ENCODE measurements at places on chromosomes 11 and 22. TPM values are rescaled to one million over a fixed set of nuclear protein-coding genes. Genes with fewer than 3 reads are reported as not detected.

PVALB gene
- not detected for total RNA-seq

DNA sequence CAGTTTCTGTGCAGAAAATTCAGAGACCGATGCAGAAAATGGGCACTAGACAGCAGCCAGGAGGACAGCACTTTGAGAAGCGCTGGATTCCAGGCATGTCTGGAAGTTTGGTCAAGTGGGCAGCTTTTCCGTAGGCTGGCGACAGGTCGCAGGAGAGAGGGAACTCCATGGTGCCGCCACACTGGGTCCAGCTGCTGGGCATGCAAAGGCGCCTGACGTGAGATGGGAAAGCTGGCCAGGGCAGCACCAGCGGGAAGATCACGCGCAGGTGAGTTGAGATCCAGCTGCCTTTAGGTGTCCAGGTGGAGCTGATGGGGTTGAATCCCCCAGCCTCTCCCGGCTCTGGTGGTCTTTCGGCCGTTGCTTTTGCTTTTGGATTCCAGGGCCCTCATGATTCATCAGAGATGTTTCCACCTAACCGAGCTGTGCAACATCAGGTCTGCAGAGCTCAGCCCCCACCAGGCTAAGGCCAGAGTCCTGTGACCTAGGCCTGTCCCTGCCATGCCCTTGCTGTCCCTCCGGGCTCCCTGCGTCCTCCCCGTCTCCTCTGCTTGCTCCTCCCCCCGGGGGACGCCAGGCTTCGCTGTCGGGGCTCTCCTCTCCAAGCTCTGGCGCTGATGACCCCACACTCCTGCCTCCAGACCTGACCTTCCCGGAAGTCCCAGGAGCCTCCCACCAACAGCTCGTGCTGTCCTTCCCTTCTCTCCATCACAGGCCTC, 1001.7 kb downstream of the BRD1 start:
- DNase-seq: no peak

GRCh38 chr22:29149841-29150555, 55.7 kb upstream of the EMID1 start:
- no peak for DNase-seq

RAB36 gene
- total RNA-seq: 4.9 TPM

F2 gene
- not detected for total RNA-seq

GAB4 gene
- total RNA-seq: not detected

GRCh38 chr11:40306938-40307548, 1152.4 kb downstream of the LRRC4C start:
- DNase-seq: peak; percentile 87

LMNTD2 gene
- 1.7 TPM for total RNA-seq

DNA sequence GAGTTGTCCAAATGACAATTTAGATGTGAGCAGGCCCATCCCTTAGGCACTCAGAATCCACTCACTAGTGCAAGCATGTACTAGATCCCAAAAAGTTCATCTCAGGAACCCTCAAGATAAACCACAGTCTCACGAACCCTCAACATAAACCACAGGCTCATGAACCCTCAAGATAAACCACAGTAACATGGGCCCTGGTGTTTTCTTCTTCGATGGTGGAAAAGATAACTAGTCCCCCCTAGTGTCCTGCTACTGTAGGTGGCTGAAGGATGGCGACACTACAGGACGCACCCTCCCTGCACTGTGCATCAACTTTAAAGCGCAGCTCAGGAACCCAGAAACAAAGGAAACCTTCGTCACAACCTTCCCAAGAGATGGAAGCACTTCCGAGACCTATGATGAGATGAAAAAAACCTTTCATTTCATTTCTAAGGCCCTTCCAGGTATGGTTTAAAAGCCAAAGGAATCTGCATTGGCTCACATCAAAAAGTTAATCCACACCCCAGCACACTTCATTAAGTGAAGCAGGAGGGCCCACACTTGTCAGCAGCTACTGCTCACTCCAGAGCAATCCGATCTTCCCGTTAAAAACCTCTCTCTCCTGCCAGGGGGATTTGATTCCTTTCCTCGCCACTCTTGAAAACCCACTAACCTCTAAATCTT, 2.4 kb downstream of the LARGE1 start:
- DNase-seq: no peak

GRCh38 chr11:72673943-72674828, at the start of gene PDE2A:
Gene PDE2A (minus strand): TSS chr11:72674422. CDS start chr11:72674207, 215 bp downstream.
- DNase-seq: no peak

DNA sequence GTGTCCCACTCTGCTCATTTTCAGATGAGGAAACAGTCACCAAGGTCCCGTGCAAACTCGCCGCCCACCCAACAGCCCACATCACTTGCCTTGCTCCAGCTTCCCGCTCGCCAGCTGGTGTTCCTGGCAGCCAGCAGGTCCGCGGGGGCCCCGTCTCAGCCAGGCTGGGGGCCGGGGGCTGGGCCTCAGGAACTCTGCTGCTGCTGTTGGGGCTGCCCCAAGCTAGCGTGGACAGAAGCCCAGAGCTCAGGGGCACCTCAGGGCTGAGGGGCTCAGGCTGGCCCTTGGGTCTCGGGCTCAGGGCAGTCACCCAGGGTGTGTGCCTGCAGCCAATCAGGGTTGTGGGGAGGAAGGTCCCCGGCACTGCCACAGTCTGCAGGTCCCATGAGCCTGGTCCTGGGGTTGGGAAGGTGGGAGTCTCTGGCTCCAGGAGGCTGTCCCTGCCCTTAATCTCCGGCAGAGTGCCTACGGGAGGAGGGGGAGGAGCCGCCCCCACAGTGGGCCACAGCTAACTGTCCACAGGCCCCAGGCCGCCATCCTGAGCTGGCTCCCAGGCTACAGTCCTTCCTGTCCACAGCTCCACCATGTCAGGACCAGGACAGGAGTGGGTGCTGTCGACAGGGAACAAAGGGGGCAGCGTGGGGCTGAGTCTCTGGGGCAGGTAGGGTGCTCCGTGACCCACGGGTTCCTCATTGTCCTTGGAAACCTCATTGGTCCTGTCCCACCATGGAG, 65.2 kb downstream of the ARFGAP3 start:
- no peak for DNase-seq

DNA sequence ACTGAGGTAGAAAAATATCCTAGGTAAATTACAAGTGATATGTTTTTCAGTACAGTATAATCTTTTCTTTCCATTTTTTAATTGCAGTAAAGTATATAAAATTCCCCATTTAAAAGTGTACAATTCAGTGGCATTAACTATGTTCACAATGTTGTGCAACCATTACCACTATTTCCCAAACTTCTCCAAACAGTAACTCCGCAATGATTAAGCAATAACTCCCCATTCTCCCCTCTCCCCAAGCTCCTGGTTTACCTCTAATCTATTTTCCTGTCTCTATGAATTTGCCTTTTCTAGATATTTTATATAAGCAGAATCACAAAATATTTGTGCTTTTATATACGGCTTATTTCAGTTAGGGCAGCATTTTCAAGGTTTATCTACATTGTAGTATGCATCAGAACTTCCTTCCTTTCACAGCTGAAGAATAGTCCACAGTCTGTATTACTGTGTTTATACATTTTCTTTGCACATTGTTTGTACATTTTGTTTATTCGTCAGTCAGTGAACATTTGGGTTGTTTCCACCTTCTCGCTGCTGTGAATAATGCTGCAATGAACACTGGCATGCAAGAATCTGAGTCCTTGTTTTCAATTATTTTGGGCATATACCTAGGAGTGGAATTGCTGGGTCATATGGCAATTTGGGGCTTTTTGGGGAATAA, 110.7 kb downstream of the RPL27A start:
- DNase-seq: no peak

CSRP3 gene
- not detected for total RNA-seq

KLHDC7B gene
- 1.4 TPM for total RNA-seq

CFAP300 gene
- 11.3 TPM for total RNA-seq

- peak; percentile 26 for DNase-seq
Measured at GRCh38 chr11:86251345-86251744, 6.8 kb downstream of the EED start.

RASD2 gene
- total RNA-seq: 3.1 TPM

DNA sequence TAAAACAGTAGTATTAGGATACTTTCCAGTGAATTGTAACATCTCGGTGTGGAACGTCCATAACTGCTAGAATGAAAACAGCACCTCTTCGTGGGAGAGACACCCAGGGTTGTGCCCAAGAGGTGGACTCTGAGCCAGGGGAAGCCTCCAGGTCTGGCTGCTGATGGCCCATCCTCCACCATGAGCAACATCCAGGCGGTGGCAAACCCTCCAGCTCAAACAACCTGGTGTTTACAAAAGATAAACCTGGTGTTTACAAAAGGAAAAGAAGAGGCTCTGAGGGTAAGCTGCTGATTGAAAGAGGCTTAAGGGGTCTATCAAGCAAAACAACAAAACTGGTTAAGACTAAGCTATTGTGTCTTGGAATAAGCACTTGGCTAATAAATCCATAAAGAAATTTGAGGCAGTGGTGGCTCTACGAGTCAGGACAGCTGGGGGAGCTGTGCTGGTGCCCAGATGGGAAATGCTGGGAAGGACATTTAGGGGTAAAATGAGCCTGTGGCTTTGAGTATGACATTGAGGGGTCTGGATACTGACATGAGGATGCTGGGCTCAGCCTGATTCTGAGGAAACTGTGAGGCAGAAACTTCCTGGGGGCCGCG, 909.0 kb downstream of the BRD1 start:
- no peak for DNase-seq

GRCh38 chr11:33040862-33041453, 1.6 kb downstream of the TCP11L1 start:
- DNase-seq: peak; percentile 99

- no peak for DNase-seq
Measured at GRCh38 chr22:23248583-23248982, 68.3 kb downstream of the BCR start.

- DNase-seq: peak; percentile 48
Measured at GRCh38 chr22:24289114-24289513, 18.5 kb downstream of the SPECC1L start.

OR8A1 gene
- not detected for total RNA-seq

GRCh38 chr11:58626934-58627483, 4.5 kb downstream of the CNTF start:
- DNase-seq: peak; percentile 13

- DNase-seq: no peak
Measured at GRCh38 chr22:26610996-26611395, 6.8 kb downstream of the CRYBB1 start.

DNA sequence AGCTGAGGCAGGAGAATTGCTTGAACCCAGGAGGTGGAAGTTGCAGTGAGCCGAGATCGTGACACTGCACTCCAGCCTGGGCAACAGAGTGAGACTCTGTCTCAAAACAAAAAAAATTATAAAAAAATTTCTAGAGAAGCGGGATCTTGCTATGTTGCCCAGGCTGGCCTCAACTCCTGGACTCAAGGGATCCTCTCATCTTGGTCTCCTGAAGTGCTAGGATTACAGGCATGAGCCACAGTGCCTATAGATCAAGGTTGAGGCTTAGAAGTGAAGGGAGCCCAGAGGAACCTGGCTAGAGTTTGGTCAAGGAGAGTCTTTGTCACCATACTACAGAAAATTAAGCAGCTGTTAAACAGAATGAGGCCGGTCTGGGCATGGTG, 1.4 kb upstream of the MCM5 start:
- DNase-seq: no peak

DNA sequence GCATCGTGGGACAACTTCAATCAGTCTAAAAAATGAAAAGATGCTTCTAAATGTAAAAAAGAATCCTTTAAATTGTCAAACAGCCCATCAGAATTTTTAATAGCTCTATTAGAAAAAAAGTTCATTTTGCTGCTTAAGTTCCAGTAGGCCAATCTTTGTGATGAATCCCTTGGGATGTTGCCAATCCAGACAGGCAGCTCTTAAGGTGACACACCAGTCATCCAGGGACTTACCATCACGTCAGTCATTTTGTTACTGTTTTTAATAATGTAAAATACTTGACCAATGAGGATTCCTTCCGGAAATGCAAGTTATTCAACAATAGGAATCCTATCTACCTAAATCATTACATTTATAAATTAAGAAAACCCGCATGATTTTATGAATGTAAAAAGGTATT, 47.8 kb upstream of the TMEM45B start:
- DNase-seq: no peak

RFPL3 gene
- not detected for total RNA-seq

GRCh38 chr11:134734141-134734845, 322.3 kb upstream of the B3GAT1 start:
- no peak for DNase-seq

GRCh38 chr11:58830673-58831301, 13.7 kb downstream of the GLYATL2 start:
- DNase-seq: no peak

GRCh38 chr11:111776398-111777093, 10.4 kb upstream of the PPP2R1B start:
- DNase-seq: no peak

FAU gene
- 920 TPM for total RNA-seq

OR4C6 gene
- total RNA-seq: not detected

DNA sequence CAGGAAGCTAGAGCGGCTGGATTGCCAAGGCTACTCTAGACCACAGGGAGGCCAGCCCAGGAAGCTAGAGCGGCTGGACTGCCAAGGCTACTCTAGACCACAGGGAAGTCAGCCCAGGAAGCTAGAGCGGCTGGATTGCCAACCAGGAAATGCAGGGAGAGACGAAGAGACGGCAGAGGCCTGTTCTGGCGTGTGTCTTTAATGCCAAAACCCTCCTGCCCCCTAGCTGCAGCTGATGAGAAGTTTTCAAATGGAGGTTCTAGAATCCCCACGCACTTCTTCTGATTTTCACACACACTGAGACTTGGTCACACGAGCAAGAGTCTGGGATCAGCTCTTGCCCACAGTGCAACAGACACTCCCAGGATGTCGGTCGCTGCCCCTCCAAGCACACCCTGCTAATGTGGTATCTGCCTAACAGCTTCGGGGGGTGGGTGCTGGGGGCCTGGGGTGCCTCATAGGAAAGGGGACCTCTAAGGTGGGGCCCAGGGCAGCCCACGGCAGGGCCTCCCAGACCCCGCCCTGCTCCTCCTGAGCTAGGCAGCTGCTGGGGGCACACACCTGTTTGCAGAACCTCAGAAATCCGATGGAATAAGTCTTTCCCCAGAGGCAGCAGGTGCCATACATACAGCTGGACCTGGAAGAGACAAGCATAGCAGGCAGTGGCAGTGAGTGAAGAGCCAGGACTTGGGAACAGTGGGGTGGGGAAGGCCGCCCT, 28.5 kb downstream of the MAFF start:
- DNase-seq: peak; percentile 62

PITPNM1 gene
- total RNA-seq: 60.9 TPM

- no peak for DNase-seq
Measured at GRCh38 chr22:50734343-50734771, 3.6 kb upstream of the ACR start.

GRCh38 chr11:95972060-95972459, 48.2 kb upstream of the MTMR2 start:
- DNase-seq: no peak

- no peak for DNase-seq
Measured at GRCh38 chr22:44880610-44881290, 128.4 kb downstream of the ARHGAP8 start.

H19 gene
- total RNA-seq: not detected
